ENCODE measurements at places on chromosomes 7 and 10.

DNA sequence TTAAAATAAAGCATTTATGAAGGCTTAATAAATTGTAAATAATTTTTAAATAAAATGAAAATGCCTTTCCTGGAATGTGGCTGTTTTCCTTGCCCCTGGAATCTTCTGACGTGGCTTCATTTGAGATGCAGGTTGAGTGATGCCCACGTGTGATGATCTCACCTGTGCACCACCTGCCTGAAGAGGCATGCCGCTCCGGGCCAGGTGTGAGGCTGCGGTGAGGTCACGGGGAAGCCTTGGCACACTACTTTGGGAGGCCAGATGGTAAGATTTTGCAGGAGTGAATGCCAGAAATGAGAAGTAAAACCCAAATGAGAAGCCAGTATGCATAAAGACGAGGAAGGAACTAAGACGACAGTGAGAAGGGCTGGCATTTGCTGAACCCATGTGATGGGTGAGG, 36.2 kb downstream of the GOT1 start:
- DNase-seq = no peak

DNA sequence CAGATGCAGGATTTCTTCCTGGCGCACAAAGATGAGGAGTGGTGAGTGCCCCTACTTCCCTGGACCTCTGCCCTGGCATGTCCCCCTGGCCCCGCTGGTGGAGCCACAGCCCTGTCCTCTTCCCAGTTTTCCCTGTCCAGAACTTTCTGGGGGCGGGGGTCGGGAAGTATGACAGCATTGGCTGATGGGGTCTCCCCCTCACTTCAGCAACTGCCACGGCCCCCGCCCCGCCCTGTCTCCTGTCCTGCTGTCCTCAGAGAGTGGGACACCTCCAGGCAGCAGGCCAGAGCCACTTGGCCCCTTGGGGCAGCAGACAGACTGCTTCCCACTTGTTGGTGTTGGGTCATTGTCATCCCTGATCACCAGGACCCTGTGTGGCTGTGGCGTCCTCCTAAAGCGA, 7.3 kb downstream of the SRRT start:
- DNase-seq = no peak

DNA sequence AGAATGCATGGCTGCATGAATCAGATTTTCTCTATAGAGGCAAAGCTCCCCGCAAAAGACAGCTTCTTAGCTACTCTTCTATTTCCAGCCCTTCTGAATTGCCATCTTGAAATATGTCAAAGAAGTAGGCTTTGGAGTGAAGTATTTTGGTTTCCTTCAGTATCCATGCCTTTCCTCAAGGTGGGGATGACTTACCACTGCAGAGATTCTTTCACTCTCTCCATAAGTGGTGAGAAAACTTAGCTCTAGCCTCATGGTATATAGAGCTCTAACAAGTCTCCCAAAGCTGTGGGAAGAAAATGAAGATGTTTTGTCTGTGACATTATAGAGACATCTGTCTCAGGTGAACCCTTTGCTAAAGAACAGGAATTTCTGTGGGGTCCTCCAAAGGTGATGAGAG, 89.6 kb upstream of the ITGB1 start:
- DNase-seq = no peak

GRCh38 chr7:6139189-6139996, 108.2 kb downstream of the ANKRD61 start:
- DNase-seq = no peak

GRCh38 chr10:79355420-79356017, 8.2 kb downstream of the PPIF start:
- DNase-seq = no peak

DNA sequence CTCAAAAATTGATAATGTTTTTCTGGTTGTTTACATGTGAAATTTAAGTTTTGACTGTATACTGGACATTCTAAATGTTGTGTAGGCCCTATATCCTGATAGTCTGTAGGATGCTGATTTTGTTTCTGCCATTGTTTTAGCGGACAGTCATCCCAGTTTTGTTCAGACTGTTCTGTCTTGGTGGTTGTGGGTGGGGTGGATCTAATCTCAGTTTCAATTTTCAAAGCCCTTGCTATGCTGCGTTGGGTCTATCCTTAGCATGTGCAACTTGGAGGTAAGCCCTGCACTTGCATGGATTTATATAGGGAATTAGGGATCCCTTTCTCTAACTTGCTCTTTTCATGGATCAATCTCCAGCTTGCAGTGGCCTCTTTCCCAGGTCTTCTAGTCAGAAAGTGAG, 19.1 kb downstream of the DBF4 start:
- no peak for DNase-seq

DNA sequence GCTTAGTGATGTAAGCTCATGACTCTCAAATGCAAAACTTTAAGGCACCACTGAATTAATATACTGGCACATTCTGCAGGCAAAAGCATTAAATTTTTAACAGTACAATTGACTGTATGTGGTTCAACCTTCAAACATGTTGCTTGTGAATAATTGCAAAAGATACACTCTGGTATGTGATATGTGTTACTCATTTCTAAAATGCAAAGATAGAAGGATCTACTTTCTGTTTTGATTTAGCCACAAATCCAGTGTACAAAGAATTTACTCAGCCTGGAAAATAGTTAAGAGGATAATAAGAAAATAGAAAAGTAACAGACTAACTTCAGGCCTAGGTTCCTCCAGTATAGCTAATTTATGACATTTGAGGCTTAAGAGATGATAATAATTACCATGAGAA, 66.6 kb upstream of the NOBOX start:
- no peak for DNase-seq

- no peak for DNase-seq
Observed at GRCh38 chr7:31202801-31203200, 137.7 kb downstream of the NEUROD6 start.

DNA sequence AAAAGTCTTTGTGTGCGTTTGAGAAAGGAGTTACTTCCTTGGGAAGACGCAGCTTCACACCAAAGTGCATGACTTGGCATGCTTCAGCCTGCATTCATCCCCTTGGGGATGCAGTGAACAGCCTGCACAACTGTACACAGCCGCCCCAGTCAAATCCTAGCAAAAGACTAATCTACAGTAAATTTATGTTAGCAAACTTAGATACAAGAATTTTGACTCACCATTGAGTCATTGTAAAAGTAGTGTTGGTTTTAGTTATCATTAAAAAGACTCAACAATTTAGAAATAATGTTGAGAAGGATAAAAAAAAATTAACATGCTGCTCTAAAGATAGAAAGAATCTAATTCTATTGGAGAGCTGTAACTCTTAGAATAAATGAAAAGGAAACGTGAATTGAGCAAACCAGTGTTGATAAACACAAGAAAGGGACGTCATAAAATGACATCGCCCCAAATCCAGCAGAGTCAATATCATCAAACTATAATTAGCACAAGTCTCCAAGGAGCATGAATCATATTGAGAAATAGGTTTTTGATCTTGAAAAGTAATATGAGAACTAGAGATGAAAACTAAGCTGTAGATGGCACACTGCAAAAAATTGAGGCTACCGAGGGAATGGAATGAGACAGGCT, 11.9 kb upstream of the OPTN start:
- no peak for DNase-seq

DNA sequence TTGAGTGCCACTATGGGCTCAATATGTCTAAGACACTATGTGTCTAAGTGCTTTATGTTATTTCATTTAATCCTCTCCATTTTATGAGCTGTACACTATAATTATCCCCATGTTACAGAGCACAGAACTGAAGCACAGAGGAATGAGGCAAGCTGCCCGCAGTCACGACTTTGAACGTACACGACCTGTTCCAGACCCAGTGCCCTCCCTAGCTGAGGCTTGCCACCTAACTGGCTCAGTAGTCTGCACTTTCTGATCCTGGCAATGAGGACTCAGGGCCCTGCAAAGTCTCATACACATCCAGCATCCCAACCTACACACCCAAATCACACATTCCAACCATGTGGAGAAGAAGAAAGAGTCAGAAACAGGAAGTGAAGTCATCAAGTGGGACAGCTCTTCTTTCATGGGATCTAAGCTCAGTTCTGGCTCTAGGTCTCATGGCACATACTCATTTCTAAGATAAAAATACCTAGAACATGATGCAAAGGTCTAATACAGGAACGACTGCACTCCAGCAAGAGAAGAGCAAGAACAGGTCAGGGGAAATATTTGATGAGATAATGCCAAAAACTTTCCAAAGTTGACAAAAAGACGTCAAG, 42.4 kb upstream of the DDC start:
- no peak for DNase-seq

- DNase-seq = no peak
Observed at GRCh38 chr10:68595513-68595912, 35.4 kb downstream of the TET1 start.

GRCh38 chr7:77553123-77553522, 16.0 kb downstream of the PTPN12 start:
- DNase-seq = no peak

GRCh38 chr7:152056621-152057274, 31.3 kb downstream of the GALNT11 start:
- no peak for DNase-seq

DNA sequence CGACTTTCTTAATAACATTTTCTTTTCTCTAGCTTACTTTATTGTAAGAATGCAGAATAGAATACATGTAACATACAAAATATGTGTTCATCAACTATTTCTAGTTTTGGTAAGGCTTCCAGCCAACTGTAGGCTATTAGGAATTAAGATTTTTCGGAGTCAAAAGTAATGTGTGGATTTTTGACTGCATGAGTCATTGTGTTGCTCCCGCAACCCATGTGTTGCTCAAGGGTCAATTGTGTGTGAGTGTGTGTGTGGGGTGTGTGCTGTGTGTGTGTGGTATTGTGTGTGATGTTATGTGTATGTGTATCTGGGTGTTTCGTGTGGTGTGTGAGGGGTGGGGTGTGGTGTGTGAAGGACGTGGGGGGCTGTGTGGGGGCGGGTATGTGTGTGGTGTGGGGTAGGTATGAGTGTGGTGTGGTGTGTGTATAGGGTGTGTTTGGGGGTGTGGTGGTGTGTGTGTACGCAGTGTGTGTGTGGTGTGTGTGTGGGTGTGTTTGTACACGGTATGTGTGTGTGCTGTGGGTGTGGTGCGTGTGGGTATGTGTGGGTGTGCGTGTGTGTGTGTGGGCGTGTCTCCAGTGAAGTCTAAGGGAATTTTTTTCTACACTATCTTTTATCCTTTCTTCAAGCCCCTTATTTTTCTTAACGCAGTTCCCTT, 60.5 kb downstream of the RSU1 start:
- DNase-seq = no peak

GRCh38 chr7:13984061-13984460, 5.4 kb downstream of the ETV1 start:
- DNase-seq = no peak

- DNase-seq = no peak
Observed at GRCh38 chr10:29895456-29895855, 163.9 kb downstream of the JCAD start.

DNA sequence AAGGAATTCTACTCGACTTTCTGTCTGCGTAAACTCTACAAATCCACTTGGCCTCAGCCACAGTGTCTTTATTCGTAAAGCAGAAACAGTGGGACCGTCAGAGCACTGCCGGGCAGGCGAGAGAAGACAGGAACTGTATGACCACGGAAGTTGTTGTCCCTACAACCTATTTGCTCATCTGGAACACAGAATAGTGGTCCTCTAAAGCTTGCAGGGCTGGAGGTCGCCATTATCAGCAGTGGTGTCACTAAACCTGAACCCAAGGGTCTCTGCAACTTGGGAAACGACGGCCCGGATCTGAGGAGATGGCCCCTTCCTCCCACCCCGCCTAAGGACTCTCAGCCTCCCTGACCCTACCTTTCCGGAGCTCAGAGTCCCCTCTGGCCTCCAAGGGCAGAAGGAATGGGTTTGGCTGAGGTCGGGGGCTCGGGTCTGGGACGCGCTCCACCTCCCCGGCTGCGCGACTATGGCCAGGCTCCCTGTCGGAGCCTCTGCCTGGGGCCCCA, 442 bp downstream of the STYXL1 start:
- no peak for DNase-seq

GRCh38 chr7:128146052-128146451, 95.0 kb upstream of the LEP start:
- no peak for DNase-seq

DNA sequence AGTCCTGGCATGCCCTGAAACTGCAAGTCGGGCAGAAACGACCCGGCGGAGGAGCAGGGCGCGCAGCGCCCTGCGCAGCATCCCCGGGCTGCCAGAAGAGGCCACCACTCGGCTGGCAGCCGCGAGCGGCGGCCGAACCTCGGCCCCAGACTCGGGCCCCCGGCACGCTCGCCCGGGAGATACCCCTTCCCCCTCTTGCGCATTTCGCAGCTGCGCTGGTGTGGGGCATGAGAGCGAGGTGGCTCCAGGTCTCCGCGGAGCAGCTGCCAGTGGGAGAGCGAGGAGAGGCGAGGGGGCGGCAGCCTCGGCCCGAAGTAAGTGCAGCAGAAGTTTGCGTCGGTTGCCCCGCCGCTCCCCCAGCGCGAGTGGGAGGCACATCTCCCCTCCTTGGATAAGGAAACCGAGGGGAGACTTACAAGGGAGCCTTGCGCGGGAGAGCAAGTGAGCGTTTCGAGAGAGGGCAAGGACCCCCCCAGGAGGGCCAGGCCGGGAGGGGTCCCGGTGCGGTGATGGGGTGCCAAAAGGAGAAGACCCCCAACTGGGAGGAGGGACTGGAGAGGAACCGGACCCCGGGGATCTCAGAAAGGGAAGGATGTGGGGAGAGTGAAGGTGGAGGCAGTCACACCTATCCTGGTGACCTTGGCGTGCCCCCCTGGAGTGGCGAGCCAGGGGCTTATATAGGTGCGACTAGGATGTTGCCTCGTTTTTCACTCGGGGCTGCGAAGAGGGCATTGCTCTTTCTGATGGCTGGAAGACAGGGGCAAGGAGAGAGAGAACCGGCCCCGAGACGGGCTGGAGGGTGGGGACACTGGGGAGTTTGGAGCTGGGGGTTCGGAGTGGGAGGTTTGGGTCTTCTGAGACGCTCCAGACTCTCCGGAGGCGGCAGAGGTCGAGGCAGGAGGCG, 256.3 kb downstream of the OTUD1 start:
- DNase-seq = no peak

GRCh38 chr10:53135213-53135896, 362.8 kb upstream of the MBL2 start:
- DNase-seq = peak; percentile 4

GRCh38 chr10:127017541-127018297, 112.5 kb downstream of the DOCK1 start:
- no peak for DNase-seq

- no peak for DNase-seq
Observed at GRCh38 chr7:150629347-150629746, 2.8 kb downstream of the GIMAP6 start.

- DNase-seq = no peak
Observed at GRCh38 chr10:91602868-91603568, 29.9 kb downstream of the PPP1R3C start.

GRCh38 chr7:121180436-121181063, 148.2 kb upstream of the WNT16 start:
- no peak for DNase-seq

GRCh38 chr7:92614660-92615174, 24.5 kb upstream of the FAM133B start:
- no peak for DNase-seq

All from HuH-7 (cell line).